ENCODE measurements at places on chromosomes 1 and 21.
A peak's percentile ranks its signal among the peaks of the same experiment; 100 is the strongest.

DNA sequence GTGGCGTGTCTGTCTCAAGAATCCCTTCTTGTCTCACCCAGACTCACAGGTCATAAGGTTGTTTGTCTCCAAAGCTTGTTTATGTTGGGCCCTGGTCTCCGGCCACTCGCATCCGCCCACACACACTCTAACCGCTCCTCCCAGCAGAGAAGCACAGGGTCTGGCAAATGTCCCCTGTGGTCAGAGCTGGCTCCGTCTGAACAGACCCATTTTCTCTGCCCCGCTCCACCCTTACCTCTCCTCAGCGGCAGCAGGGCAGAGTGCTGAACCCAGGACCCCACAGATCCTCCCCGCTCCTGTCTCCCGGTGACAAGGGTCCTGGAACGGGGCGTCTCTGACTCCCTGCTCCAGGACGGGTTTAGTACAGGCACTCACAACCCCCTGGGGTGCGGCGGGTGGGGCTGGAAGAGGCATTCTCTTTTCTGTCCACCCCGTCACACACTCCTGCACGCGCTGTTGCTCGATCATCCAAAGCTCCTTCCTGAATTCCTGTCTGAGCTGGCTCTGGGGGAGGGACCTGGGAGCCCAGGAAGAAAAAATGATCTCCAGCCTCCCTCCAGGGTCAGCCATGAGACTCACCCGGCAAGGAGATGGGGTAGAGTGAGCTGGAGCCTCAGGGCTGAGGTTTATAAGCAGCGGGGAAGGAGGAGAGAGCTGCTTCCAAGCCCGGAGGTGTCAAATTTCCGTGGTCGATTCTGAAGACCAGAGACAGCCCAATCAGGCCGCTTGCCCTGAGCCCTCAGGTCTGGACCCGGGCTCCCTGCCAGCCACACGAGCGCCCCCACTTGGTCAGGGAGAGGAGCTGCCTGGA lies at the start of gene S100A13:
TSS of gene S100A13 (minus strand) at position 602 of the 811 bp plus-strand sequence. CDS start 1,033 bp downstream, outside the sequence.
- no peak for DNase-seq

- peak; percentile 19 for DNase-seq
These were observed 37.2 kb downstream of the RIMS3 start for GRCh38 chr1:40627987-40628902.

GRCh38 chr1:10402729-10403274 lies 3.9 kb downstream of the PGD start:
- DNase-seq = no peak

GRCh38 chr1:214548988-214549387 lies 2.4 kb downstream of the PTPN14 start:
- DNase-seq = no peak

GRCh38 chr1:157963713-157964112 lies 29.7 kb upstream of the KIRREL1 start:
- peak; percentile 31 for DNase-seq

GRCh38 chr1:11434926-11435325 lies 44.0 kb upstream of the DISP3 start:
- DNase-seq = no peak

GRCh38 chr1:12741946-12742345 lies 4.1 kb upstream of the CFAP107 start:
- no peak for DNase-seq

GRCh38 chr1:85153149-85153891 lies 47.5 kb downstream of the SYDE2 start:
- DNase-seq = no peak

DNA sequence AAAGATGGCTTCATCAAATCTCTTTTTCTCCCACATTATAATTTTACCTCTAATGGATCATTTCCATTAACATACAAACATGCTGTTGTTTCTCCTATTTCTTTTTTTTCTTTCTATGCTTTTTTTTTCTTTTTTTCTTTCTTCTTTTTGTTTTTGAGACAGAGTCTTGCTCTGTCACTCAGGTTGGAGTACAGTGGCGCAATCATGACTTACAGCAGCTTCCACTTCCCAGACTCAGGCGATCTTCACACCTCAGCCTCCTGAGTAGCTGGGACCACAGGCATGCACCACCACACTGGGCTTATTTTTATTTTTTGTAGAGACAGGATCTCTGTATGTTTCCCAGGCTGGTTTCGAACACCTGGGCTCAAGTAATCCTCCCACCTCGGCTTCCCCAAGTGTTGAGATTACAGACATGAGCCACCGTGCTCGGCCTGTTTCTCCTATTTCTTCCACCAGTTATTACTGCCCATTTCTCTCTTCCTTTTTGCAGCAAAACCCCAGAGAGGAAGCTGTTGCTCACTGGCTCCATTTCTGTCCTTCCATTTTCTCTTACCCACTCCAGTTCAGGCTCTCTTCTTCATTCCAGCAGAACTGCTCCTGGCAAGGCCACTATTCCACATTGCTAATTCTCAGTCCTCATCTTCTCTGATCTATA lies 32.1 kb upstream of the OPRD1 start:
- no peak for DNase-seq

DNA sequence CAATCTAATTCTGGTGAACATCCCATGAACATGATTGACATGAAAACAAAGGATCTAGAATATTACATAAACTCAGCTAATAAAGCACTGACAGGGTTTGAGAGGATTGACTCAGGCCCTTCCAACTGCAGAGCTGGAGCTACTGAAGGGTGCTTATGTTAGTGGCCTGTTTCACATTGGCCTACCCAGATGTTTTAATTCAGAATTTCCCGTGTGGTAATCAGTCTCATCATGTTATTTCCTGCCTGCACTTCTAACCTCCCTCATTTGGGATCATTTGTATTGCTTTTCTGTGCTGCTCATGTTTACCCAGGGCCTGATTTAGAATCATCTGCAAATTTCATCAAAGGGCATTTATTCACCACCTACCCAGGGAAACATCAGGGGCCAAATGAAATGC lies 270.3 kb downstream of the PLPP3 start:
- no peak for DNase-seq

- DNase-seq = no peak
These were observed 225.4 kb downstream of the FOXD2 start for GRCh38 chr1:47663286-47663685.

GRCh38 chr21:14630556-14631069 lies 84.5 kb upstream of the SAMSN1 start:
- no peak for DNase-seq

- DNase-seq = no peak
These were observed 3.0 kb downstream of the GPN2 start for GRCh38 chr1:26887125-26887524.

DNA sequence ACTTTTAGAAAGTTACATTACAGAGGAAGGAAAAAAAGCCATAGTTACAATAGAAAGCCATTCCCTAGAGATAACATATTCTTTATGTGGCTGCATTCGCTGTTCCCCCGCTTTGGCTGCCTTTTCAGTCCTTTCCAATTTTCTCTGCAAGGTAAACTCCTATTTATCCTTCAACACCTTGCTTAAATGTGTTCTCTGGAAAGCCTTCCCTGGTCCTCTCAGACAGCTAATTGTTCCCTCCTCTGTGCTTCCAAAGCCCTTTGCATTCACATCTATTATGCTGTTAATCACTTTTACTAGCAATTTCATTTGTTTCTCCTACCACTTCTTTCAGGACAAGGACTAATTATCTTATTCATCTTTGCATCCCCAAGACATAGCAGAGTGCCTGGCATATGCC lies 1.6 kb downstream of the PHC2 start:
- no peak for DNase-seq

DNA sequence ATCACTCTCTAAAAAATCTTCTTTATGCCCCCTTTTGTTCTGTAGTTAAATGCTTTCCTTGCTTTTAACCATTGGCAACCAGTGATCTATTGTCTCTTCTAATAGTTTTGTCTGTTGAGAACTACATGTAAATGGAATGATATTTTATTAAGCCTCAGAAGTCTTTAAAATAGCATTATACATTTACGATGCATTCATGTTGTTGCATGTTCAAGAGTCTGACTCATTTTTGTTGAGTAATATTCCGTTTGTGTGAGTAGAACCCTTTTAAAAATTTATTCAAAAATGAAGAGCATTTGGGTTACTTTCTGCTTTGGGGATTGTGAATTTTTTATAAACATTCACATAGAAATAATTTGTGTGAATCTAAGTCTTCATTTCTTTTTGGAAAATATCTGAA lies 1352.9 kb downstream of the NCAM2 start:
- DNase-seq = no peak

DNA sequence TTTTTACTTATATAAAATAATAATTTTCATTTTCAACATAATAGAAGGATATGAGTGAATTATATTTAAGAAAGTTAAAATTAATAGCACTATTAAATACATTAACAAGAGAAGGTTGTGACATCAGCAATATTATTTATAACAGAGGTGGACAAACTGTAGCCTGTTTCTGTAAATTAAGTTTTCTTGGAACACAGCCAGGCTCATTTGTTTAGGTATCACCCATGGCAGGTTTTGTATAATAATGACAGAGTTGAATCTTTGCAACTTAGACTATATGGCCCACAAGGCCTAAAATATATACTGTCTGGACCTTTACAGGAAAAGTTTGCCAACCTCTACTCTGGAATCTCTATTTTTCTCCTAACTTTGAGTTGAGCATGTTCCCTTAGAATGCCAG lies 42.8 kb upstream of the CACYBP start:
- no peak for DNase-seq

- DNase-seq = no peak
These were observed 76.4 kb upstream of the MARK1 start for GRCh38 chr1:220451532-220451931.

- no peak for DNase-seq
These were observed 407 bp downstream of the IGSF3 start for GRCh38 chr1:116667078-116667574.

GRCh38 chr1:81584398-81584797 lies 216.3 kb upstream of the ADGRL2 start:
- no peak for DNase-seq

DNA sequence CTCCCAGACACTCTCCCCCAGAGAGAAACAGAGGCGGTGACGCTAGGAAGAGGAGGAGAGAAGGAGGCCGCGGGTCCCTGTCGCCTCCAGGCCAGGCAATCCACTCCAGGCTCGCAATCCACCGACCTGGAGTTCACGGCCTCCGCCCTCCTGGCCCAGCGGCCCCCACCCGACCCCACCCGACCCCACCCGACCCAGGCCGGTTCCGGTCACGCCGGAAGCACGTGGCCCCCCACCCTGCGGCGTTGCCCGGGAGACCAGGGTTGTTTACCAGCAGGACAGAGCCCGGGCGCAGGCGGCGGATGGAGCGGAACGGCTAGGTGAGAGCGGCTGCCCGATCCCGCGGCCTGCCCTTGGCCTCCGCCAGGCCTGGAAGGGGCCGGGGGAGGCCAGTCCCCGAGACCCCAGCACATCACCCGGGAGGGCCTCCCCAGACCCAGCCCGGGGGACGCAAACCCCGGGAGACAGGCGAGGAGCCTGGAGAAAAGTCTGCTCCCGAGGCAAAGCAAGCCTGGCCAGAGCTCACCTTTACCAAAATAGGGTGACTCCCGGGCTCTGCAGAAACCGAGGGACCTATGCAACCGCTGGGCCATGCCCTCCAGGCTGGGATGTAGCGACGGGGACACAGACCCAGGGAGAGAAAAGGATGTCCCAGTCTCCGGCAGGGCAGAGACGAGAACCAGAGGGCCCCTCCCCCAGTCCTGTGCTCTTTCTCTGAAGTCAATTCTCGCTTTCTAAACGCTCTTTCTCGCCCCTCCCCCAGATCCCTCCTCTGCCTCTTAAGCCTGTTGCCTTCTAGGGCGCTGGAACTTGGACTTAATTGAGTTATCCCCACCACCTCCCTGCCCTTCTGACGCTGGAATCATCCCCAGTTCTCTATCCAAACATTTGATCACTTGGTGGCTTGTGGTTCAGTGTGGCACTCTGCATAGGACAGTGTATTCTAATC lies at the start of the genes PLA2G2C and UBXN10:
TSS of gene PLA2G2C (minus strand) at position 685 of the 949 bp plus-strand sequence. CDS start 9,155 bp downstream, outside the sequence.
TSS of gene UBXN10 (plus strand) at position 263 of the 949 bp plus-strand sequence. CDS start 4,466 bp downstream, outside the sequence.
- DNase-seq = peak; percentile 46

- no peak for DNase-seq
These were observed 62.7 kb downstream of the CD34 start for GRCh38 chr1:207848234-207848633.

GRCh38 chr1:247639381-247639981 lies 34.1 kb downstream of the OR2G3 start:
- no peak for DNase-seq

DNA sequence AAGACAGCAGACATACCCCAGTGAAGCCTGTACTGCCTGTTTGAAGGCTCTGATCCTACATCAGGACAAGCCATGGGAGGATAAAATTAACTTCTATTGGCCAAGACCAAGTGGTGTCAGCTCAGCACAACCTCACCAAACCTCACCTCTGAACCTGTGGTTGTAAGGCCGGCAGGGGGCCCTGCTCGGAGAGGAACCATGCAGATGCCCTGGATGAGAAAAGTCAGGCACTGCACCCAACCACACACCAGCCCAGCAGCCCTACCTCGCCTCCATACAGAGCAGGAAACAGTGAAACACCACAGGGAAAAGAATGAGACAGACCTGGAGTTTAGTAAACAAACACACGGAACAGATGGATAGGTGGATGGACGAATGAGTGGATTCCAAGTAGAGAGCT lies 70.0 kb upstream of the PAX7 start:
- DNase-seq = no peak

DNA sequence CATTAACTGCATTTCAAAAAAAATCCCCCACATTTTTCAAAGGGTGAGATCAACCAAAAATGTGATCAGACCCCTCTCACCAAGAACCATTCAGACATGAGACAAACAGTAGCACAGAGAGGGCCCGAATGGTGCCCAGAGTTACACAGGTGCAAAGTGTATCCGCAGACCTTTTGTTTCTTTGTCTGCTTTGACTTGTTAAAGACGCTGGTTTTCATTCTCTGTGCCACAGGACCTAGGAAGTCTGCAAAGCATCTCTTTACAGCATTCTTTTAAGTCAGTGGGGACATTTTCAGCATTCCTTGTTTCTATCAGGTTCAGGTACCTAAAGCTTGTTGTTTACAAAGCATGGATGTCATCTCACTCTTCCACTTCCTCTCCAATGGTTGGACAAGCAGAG lies 87.2 kb upstream of the MAP1LC3C start:
- no peak for DNase-seq

DNA sequence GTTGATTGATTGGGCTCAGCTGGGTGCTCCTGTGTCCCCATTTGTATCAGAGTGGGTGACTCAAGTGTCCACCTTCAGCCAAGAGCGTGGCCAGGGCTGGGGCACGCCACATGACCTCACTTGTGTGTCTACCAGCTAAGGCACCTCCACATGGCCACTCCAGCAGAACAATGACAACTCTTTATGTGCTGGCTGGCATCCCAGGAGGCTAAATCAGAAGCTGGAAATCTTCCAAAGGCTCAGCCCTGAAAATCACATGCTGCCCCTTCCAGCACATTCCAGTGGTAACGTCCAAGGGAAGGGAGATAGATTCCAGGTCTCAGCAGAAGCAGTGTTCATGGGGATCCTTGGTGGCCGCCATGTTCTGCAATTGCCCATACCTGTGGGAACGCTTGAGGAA lies 585.5 kb downstream of the AJAP1 start:
- no peak for DNase-seq
